Activated T-cell treated with anti-CD3 and anti-CD28 coated beads, Interleukin-2, amount 50 U/mL, for 72 hours (primary cell): ENCODE measurements at places on chromosomes 6 and 20. TPM values are rescaled to one million over a fixed set of nuclear protein-coding genes. Genes with fewer than 3 reads are reported as not detected.
A peak's percentile ranks its signal among the peaks of the same experiment; 100 is the strongest.

GRCh38 chr6:135310291-135310690, 129.2 kb downstream of the MYB start:
- no peak overlapping the region for H3K4me3 ChIP-seq
- DNase-seq = no peak
- H3K27me3 ChIP-seq = no peaks in the 10 kb centered on the region
- no peak overlapping the region for H3K27ac ChIP-seq
- H3K4me1 ChIP-seq = peaks cover 4% of the 10 kb centered on the region

GRCh38 chr6:53615633-53616449, 49.7 kb downstream of the KLHL31 start:
- H3K4me3 ChIP-seq = no peak overlapping the region
- H3K36me3 ChIP-seq = no peaks in the 10 kb centered on the region
- no peak for DNase-seq
- H3K4me1 ChIP-seq = peaks cover 8% of the 10 kb centered on the region
- H3K27ac ChIP-seq = no peak overlapping the region

DNA sequence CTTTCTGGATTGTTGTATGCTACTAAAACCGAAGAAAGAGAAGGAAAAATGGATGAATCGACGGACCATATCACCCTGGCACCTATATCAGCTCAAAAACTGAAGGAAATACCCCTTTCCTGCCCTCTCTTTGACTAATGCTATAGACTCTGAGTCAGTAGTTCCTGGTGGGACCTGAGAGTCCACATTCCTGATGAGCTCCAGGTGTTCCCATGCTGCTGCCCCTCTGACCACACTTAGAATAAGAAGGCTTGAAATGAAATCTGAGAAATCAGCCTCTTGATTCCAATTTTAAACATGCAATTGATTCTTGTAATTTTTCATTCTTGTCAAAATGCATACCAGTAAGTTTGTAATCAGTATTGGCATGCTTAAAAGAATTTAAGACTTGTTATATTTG, 75.2 kb downstream of the PRL start:
- no peaks in the 10 kb centered on the region for H3K27me3 ChIP-seq
- no peak overlapping the region for H3K27ac ChIP-seq
- DNase-seq = no peak
- H3K36me3 ChIP-seq = no peaks in the 10 kb centered on the region

GRCh38 chr6:52326540-52327364, 35.2 kb upstream of the PAQR8 start:
- no peak for DNase-seq
- H3K27me3 ChIP-seq = no peaks in the 10 kb centered on the region
- H3K36me3 ChIP-seq = no peaks in the 10 kb centered on the region

Gene HLA-G
- total RNA-seq = 0.37 TPM

Gene PDYN
- total RNA-seq = not detected

GRCh38 chr6:56655996-56656395, 13.3 kb upstream of the DST start:
- no peak overlapping the region for H3K27ac ChIP-seq
- no peaks in the 10 kb centered on the region for H3K36me3 ChIP-seq
- no peak overlapping the region for H3K4me3 ChIP-seq
- no peak for DNase-seq

Gene DUSP15
- not detected for total RNA-seq

DNA sequence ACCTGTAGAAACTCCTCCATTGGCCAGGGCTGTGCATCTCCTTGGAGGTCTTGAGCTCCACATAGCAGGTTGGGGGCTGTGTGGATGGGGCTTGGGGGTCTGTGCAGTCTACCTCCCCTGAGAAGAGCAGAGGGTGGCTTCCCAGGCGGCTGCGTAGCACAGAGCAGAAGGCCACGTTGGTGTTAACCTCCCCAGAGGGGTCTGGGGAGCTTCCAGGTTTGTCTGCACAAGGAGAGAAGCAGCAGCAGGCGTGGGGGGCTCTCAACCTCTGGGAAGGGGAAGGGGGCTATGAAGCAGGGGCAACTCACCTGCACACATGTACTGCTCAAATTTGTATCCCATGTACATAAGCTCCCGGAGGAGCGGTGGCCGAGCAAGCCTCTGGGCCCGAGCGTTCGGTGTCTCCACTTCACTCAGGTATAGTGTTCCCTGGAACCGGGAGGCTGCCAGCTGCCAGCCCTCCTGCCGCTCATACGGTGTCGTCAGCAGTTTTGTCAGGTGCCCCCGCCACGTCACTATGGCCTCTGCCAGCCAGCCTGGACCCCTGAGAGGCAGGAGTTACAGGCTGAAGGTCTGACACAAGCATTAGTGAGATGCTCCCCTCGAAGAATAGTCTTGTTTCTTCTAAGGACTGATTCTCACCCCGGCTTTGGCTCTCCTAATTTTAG, 1.2 kb downstream of the DXO start:
- peaks cover 2% of the 10 kb centered on the region for H3K36me3 ChIP-seq
- peak overlapping the region; percentile 94 for H3K27ac ChIP-seq
- peaks cover 43% of the 10 kb centered on the region for H3K4me1 ChIP-seq
- DNase-seq = no peak

DNA sequence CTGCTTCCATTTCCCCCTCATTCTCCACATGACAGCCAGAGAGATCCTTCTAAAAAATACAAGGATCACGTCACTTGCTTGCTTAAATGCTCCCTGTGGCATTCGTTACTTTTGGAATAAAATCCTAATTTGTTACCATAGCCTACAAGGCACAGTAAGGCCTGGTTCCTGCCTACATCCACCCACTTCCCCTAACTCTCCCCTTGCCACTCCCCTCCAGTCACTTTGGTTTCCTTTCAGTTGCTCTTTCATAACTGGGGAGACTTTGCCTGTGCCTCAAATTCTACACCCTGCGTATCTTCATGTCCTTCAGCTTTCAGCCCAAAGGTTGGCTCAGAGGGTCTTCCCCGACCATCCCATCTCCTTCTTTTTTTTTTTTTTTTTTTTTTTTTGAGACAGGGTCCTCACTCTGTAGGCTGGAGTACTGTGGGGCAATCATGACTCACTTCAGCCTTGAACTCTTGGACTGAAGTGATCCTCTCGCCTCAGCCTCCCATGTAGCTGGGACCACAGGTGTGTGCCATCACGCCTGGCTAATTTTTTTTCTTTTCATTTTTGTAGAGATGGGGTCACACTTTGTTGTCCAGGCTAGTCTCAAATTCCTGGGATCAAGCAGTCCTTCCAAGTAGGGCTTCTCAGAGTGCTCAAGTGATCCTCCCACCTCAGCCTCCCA, 12.5 kb downstream of the ID1 start:
- H3K27me3 ChIP-seq = no peaks in the 10 kb centered on the region
- H3K36me3 ChIP-seq = no peaks in the 10 kb centered on the region
- H3K27ac ChIP-seq = peak overlapping the region; percentile 30
- no peak overlapping the region for H3K4me3 ChIP-seq
- no peak for DNase-seq

DNA sequence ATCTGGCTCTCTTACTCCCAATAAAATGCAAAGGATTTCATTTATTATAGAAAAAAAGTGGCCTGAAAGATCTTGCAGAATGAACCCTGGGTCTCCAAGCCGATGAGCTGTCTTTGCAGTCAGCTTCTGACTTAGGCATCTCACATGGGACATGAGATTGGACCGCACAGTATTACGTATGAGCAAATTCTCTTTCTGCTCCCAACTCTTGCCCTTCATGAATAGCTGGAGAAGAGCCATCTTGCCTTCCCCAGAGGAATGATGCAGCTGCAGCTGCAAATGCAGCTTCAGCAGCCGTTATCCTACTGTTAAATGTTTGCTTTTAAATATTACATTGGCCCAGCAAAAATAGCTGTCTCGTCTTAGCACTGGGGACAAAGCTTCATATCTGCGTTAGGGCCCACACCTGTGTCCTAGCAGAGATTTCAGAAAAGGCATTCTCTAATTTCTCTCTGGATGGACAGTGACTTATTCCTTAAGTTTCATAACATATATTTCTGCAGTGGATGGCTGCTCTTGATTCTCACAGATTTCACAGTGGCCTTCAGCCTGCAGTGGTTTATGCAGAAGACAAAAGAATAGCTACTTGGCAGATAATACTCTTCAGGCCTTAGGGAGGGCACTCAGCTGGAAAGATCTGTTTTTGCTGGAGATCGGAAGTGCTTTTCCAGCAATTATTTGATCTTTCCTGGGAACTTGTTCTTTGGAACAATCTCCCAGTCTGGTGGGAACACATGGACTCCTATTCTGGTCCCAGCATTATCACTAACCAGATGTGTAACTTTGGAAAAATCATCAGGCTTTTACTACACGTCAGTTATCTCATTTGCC, 129.2 kb downstream of the FYN start:
- H3K36me3 ChIP-seq = peaks cover 59% of the 10 kb centered on the region
- peak overlapping the region; percentile 27 for H3K27ac ChIP-seq
- no peak overlapping the region for H3K4me3 ChIP-seq
- DNase-seq = no peak
- peaks cover 90% of the 10 kb centered on the region for H3K4me1 ChIP-seq
- H3K27me3 ChIP-seq = no peaks in the 10 kb centered on the region

DNA sequence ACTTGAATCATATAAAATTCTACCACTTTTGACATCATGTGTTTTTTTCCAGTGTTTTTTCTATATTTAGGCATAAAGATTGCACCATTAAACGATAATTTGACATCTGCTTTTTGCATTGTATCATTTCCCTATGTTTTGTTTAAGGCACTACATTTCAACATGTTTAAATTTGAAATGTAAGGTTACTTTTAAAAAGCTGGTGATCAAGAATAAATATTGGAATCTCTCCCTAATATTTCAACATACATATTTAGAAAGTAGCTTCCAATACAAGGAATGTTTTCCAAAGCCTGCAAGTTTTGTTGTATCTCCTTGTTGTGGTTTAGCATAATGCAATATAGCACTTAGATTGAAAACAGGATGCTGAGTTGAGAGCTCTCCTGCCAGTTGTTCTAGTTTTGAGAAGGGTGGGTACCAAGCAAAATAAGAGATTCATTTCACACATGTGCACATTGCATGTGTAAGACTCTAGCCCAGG, 76.5 kb downstream of the SYNJ2 start:
- no peak for DNase-seq
- peaks cover 39% of the 10 kb centered on the region for H3K4me1 ChIP-seq
- peak overlapping the region; percentile 56 for H3K4me3 ChIP-seq
- H3K36me3 ChIP-seq = peaks cover 3% of the 10 kb centered on the region
- no peaks in the 10 kb centered on the region for H3K27me3 ChIP-seq

DNA sequence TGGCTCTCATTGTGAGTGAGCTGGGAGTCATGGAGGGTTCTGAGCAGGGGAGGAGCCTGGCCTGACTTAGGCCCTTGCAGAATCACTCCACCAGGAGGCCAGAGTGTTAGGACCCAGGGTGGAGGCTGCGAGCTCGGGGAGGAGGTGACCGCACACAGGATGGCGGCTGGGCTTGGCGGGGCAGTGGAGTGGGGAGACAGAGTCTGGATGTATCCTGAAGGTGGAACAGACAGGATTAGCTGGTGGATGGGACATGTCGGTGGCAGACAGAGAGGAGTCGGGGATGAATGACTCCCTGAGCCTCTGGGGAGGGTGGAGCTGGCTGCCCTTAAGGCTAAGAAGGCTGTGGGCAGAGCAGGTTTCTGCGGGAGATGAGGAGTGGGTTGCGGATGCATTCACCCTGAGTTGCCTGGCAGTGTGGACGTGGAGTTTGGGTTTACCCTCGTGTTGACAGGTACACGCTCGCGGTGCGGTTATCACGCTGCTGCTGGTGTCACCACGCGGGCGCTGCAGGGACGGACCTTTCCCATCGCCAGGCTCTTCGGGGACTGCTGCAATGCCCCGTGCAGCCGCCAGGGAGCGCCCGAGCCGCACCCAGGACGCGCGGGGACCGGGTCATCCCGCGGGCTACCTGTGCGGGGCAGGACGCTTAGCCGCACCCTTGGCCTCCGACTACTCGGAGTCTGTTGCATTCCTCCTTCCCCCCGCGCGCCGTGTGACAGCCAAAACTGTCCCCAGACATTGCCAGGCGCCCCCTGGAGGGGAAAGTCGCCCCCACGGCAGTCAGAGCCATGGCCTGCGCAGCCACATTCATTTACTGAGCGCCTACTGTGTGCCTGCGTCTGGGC, 43.0 kb upstream of the PTGIS start:
- no peak overlapping the region for H3K27ac ChIP-seq
- peak; percentile 80 for DNase-seq
- H3K4me1 ChIP-seq = peaks cover 25% of the 10 kb centered on the region
- no peaks in the 10 kb centered on the region for H3K36me3 ChIP-seq
- peak overlapping the region; percentile 75 for H3K4me3 ChIP-seq

Gene ZNF391
- 3.9 TPM for total RNA-seq

Gene NKX2-4
- not detected for total RNA-seq

Gene SLC44A4
- total RNA-seq = 0.22 TPM

DNA sequence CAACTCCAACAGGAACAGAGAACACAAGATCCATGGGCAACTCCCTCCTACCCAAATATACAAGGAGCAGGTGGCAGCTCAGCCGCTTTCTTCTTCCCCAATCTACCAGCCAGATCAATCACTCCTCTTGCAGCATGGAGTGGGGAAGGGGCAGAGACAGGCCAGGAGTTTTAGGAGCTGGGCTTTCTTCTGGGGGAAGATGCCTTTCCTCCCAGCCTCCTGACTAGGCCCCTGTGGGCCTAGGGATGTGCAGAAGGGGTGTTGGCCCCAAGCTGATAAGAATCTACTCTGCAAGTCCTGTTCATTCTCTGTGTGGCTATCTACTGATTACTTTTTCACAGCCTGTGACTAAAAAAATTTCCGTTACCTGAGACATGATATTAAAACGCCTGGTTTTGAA, 189.0 kb downstream of the BCAS1 start:
- H3K27me3 ChIP-seq = no peaks in the 10 kb centered on the region
- no peak overlapping the region for H3K27ac ChIP-seq
- H3K36me3 ChIP-seq = no peaks in the 10 kb centered on the region
- no peak overlapping the region for H3K4me3 ChIP-seq

Gene ZNF311
- 2.1 TPM for total RNA-seq

DNA sequence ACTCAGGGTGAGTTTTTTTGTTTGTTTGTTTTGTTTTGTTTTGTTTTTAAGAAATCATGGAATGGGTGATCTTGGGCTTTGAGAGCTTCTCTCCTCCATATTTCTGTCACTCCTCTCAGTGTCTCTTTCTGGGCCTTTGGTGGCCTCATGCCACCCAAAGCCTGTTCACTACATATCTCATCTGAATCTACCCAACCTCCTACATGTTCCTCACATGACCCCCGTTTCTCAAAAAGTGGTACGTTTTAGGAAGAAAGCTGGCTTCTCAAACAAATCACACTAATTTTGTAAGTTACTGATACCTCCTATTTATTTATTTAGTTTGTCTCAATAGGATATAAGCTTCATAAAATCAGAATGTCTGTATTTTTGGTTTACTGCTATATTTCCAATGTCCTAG, 80.0 kb downstream of the SESN1 start:
- peaks cover 5% of the 10 kb centered on the region for H3K36me3 ChIP-seq
- no peak for DNase-seq
- peaks cover 61% of the 10 kb centered on the region for H3K4me1 ChIP-seq
- no peaks in the 10 kb centered on the region for H3K27me3 ChIP-seq
- peak overlapping the region; percentile 71 for H3K4me3 ChIP-seq

DNA sequence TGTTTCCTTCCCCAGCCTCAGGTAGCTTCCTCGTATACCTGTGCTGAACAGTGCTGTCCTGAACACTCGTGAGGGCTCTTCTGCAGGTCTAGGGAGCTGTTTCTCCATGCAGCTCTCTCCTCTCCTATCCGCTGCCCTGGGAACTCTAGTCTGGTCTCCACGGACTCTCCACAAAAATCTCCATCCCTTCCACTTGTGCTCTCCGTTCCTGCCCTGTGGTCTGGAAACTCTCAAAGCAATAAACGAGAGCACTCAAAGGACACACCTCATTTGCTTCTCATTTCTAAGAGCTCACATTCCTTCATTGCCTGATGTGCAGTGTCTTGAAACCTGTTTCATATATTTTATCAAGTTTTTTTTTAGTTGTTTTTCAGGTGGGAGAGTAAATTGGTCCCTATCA, 235.9 kb upstream of the RGS17 start:
- DNase-seq = no peak
- no peak overlapping the region for H3K4me3 ChIP-seq
- no peak overlapping the region for H3K27ac ChIP-seq
- H3K4me1 ChIP-seq = no peaks in the 10 kb centered on the region
- peaks cover 6% of the 10 kb centered on the region for H3K27me3 ChIP-seq
